GM03348 (cell line): ENCODE measurements at places on chromosomes 3 and 15.

DNA sequence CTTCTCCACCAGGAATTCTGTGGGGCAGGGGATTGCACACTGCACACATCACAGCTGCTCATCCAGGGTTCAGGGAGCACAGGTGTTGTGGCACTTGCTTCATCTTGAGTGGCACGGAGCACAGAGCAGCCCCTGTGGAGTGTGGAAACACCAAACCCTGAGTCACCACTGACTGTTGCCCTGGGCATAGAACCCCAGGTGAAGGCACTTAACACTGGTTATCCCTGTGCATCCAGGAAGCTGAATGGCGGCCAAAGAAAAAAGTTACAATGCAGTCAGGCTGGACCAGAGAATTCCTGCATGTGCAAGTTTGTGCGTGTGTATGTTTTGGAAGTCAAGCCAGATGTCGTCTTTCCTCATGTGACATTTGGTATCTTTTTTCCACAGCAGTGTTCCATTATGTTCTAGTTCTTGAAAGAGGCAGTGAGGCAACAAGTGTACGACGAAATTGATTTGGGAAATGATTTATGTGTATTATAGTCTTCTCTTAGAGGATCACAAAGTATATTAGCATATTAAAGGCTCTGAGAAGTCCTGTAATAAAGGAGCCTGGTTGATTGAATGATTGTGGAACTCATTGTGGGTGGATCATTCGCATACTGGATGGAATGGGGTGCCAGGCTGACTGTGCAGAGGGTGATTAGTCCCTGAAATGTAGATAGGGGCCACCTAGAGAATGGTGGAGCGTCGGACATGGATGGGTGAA lies 292.3 kb downstream of the TLE3 start:
- no peak for DNase-seq

DNA sequence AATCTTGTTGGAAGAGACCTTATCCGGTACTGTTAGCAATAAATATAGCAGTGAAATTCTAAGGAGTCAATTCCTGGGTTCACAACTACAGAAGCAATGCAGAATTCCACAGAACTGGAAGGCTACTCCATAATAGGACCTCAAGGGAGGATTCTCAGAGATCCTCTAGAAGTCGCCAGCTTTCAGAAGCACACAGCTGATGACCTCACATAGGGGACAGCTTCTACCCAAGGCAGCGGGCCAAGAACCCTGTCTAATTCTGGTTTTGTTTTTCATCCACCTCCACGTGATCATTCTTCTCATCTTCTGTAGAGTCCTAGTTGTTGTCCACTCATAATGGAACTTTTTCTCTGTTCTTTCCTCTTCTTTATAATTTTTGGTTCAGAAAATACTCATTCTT lies 99.4 kb downstream of the ERC2 start:
- DNase-seq: no peak

GRCh38 chr15:68676011-68676605 lies 97.3 kb downstream of the CORO2B start:
- DNase-seq: no peak

- no peak for DNase-seq
Measured at GRCh38 chr3:100368441-100368840, 32.4 kb downstream of the TOMM70 start.

GRCh38 chr15:45395943-45396342 lies 17.6 kb upstream of the GATM start:
- no peak for DNase-seq

DNA sequence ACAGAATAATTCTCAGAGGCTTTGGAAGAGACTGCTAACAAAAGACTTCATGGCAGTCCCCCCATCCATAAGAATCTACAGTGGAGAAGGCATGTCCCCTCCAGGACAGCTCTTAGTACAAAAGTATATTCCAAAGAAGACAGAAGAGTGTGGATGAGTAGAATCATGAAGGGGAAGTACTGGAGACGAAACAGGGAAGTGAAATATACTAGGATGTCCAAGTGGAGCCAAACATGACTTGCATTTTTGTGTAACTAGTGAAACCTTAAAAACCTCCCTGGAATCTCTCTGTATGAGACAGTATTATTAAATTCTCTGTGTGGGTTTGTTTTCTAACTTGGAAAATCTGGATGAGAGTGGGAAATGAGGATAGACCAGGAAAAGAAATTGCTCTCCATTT lies 312.4 kb downstream of the RSL24D1 start:
- DNase-seq: no peak

DNA sequence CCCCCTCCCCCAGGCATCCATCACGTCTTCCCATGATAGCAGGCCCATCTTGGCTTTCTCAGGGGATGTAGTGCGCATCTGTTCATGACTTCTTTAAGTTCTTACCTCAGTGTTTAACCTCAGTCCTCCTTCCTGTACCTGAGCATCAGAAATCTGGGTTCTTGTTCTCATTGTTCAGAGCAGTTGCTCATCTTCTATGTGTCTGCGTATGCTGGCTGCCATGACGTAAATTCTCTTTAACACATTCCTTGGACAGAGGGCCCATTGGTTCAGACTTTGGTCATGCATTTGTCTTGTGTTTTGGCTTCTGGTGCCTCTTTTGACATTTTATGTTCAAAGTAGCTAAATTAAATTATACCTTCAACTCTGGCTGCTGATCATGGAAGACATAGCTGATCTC lies 227.3 kb downstream of the CACNA2D3 start:
- DNase-seq: no peak

GRCh38 chr15:67303490-67304363 lies 49.1 kb downstream of the IQCH start:
- DNase-seq: peak; percentile 11
